ENCODE measurements at places on chromosomes 12 and 14.

DNA sequence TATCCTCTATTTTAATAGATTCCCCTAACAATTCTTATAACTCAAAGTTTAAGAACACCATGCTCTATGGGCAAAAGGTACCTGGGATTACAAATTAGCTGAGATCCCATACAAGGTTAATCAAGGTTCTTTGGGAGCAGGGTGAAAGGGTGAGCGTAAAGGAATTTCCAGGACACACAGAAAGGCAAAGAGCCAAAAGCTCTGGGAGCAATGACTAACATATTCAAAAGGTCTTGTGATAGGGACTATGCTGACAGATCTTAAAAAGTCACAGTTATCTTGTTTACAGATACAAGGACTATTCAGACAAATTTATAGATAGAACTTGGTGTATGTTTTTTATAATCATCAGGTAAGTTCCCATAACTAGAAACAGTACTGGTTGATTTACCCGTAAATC is 19.5 kb upstream of the PPFIBP1 start:
- DNase-seq: no peak

DNA sequence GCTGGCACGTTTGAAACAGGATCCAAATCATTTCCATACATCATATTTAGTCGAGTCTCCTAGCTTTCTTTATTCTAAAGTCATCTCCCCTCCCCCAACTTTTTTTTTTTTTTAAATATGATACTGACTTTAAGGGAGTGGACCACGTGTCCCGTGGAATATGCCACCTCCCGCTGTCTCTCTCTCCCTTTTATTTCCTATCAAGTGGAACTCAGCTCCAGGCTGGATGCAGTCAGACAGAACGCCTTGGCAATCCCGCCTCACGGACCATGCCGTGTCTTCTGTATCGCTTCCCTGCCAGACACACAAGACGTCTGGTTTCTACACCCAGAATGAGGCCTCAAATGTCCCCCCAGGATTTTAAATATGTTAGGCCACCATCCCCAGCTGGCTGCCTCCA is 21.2 kb downstream of the BCL7A start:
- DNase-seq: no peak

- DNase-seq: no peak
Observed at GRCh38 chr12:49022558-49023178, 4.1 kb upstream of the PRKAG1 start.

- no peak for DNase-seq
Observed at GRCh38 chr12:107929436-107929835, 154.9 kb downstream of the ASCL4 start.

DNA sequence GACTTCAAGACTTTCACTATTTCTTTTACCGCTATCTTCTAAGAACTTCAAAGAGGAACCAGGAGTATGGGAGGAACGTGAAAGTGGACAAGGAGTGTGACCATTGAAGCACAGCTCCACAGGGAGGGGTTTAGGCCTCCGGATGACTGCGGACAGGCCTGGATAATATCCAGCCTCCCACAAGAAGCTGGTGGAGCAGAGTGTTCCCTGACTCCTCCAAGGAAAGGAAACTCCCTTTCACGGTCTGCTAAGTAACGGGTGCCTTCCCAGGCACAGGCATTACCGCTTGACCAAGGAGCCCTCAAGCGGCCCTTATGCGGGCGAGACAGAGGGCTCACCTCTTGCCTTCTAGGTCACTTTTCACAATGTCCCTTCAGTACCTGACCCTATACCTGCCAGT is 267.0 kb downstream of the RPL10L start:
- DNase-seq: no peak

- peak; percentile 42 for DNase-seq
Observed at GRCh38 chr12:67804168-67804567, 155.6 kb downstream of the DYRK2 start.

DNA sequence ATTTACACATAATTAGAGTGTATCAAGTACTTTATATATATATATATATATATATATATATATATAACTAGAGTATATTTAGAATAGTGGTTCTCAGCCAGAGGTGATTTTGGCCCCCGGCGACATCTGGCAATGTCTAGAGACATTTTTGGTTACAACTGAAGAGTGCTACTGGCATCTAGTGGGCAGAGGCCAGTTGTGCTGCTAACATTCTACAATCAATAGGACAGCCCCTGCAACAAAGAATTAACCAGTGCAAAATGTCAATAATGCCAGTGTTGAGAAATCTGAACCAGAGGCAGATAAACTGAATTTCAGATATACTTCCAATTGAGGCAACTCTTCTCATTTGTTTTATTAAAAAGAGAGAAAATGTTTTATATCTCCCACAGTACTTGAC is 8.9 kb downstream of the GTF2A1 start:
- DNase-seq: no peak

All from stimulated activated CD4-positive, alpha-beta T cell treated with anti-CD3 and anti-CD28 coated beads, TNF-alpha, amount 100 ng/mL, for 24 hours (primary cell).